ENCODE measurements at places on chromosomes 5 and 9. TPM values are rescaled to one million over a fixed set of nuclear protein-coding genes. Genes with fewer than 3 reads are reported as not detected.

Gene TXNDC8
- polyA plus RNA-seq: not detected

- no peak for DNase-seq
Measured at GRCh38 chr9:14317667-14318320, 3.9 kb upstream of the NFIB start.

Gene PCDHA10
- 0.02 TPM for polyA plus RNA-seq

GRCh38 chr5:138709202-138709601 is 44.0 kb upstream of the CTNNA1 start:
- DNase-seq: no peak

DNA sequence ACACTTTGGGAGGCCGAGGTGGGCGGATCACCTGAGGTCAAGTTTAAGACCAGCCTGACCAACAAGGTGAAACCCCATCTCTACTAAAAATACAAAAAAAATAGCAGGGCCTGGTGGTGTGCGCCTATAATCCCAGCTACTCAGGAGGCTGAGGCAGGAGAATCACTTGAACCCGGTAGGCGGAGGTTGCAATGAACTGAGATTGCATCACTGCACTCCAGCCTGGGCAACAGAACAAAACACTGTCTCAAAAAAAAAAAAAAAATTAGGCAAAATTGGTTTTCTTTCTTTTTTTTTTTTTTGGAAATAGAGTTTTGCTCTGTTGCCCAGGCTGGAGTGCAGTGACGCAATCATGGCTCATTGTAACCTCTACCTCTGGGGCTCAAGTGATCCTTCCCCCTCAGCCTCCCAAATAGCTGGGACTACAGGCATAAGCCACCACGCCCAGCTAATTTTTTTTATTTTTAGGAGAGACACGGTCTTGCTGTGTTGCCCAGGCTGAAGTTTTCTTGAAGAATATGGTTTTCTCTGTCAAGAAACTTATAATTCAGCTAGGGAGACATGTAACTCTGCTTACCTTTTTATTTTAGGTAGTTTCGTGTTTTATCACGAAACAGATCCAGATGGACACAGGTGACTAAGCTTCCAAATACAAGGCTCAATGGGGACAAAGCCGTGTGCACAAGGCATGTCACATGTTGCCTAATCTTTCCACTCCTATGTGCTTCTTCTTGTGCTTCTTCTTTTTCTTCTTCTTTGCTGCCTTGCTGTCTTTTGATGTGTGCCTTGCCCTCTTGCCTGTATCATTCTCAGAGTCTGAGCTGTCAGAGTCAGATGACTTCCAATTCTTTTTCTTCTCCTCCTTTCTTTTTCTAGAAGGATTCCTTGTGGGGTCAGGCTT is 14.3 kb downstream of the TTC1 start:
- no peak for DNase-seq

Gene MORN5
- polyA plus RNA-seq: not detected

Gene LIX1
- polyA plus RNA-seq: not detected

GRCh38 chr5:135432113-135432512 is 15.0 kb downstream of the DCANP1 start:
- no peak for DNase-seq

DNA sequence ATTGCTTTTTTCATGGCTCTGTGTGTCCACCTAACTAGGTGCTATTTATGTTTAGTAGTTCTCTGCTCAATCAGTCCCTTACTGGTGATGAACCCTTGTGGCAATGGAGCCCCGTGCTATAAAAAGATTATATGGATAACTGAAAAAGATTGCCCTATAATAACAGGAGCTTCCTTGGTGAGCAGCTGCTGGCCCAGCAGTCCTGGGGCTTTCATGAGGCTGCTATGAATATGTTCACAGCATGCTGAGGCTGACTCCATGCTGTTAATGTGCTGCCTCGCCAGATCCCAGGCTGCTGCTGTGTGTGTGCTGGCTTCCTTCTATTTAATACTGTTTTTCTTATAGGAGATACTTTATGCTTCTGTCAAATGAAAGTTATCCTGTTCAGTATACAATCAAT is 357.5 kb downstream of the TAF11L14 start:
- DNase-seq: no peak

DNA sequence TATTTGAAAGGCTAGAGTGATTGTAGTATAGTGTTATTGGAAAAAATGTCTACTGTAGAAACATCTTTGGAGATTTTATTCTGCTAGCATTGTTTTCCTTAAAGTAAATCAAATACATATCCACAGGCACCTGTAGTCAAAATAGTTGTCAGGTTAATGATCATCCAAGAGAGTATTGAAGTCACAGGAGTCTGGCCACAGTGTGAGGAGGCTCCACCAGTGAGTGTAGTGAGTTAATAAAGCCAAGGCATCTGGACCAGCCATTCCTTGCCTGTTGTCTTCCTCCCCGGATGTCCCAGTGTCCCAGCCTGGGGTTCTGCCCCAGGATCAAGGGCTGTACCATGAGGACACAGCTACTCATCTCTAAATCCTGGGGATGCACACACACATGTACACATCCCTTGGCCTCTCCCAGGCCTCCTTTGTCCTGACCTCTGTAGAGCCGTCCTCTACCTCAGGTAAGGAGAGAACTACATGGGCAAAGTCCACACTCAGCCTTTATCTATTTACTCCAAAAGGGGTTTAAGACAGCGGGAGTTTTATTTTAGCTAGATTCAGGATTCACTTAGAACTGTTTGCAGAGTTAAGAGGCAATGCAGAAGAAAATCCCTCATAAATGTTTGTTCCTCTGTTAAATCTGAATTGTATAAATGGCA is 3.7 kb downstream of the PIK3R1 start:
- no peak for DNase-seq

Gene NR2F1-AS1
- polyA plus RNA-seq: 29.9 TPM

Gene FYB1
- 0.01 TPM for polyA plus RNA-seq

All from AG04450 (cell line).